ENCODE measurements at places on chromosomes 1 and 21.

GRCh38 chr1:203135636-203136305 lies 8.2 kb downstream of the ADORA1 start:
- DNase-seq = no peak

DNA sequence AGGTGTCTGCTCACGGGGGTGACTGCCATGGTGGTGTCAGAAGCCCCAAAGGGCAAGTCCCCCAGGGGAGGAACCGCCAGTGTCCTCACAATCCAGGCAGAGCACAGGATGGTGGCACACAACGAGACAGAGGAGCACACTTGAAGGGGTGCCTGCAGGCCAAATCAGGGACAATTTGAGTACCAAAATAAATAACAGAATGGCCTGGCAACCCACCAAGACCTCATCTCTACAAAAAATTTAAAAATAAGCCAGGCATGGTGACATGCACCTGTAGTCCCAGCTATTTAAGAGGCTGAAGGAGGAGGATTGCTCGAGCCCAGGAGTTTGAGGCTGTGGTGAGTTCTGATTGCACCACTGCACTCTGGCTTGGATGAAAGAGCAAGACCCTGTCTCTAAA lies 38.2 kb downstream of the TIAM1 start:
- no peak for DNase-seq

GRCh38 chr1:204407295-204407971 lies 4.2 kb downstream of the PPP1R15B start:
- no peak for DNase-seq

GRCh38 chr1:203563291-203563690 lies 63.3 kb upstream of the ATP2B4 start:
- no peak for DNase-seq

DNA sequence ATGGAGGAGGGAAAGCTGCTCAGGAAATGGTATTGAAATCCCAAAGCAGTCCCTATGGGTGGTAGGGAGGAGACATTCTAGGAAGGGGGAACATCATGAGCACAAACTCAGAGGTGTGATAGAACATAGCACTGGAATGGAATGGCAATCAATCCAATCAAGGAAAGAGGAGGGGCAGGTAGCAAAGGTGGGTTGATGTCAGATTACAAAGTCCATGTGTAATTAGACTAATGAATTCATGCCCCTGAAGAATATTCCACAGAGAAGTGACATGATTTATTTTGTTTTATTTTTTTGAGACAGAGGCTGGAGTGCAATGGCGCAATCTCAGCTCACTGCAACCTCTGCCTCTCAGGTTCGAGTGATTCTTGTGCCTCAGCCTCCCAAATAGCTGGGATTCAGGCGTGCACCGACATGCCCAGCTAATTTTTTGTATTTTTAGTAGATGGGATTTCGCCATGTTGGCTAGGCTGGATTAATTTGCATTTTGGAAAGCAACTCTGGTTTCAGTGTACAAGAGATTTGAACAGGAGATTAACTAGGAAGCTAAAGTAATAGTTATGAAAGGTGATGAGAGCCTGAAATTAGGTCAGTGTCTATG lies 36.1 kb downstream of the DEGS1 start:
- peak; percentile 11 for DNase-seq

GRCh38 chr1:94316836-94317789 lies 79.7 kb upstream of the ARHGAP29 start:
- DNase-seq = no peak

DNA sequence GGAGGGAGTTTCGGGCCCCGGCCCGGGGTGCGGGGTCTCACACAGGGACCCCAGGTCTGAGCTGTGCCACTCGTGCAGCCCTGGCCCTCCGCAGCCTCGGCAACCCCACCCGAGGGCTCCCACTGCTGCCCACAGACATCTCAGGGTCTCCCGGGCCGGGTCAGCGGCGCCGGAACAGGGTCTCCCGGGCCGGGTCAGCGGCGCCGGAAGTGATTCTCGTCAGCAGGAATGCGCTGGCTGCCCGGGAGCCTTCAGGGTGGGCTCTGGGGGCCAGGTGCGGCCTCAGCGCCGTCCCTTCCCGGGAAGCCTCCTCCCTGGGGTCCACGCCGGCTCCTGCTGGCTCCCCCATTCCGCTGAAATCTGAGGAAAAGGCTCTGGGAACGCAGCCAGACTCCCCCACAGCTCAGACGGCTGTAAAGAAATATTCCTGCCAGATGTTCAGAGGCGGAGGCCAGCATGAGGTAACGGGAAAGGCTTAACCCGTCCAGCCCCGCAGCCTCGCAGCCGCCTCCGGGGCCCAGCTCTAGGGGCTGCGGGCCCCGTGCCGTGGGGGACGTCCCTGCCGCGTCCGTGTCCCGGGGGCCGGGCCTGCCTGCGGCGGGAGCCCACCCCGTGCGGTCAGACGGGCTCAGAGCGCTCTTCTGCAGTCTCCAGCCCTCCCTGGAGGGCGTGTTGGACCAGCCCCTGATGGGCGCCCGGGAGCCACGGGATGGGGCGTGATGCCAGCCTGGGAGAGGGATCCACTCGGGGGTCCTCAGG lies 8.7 kb upstream of the COL6A1 start:
- no peak for DNase-seq

DNA sequence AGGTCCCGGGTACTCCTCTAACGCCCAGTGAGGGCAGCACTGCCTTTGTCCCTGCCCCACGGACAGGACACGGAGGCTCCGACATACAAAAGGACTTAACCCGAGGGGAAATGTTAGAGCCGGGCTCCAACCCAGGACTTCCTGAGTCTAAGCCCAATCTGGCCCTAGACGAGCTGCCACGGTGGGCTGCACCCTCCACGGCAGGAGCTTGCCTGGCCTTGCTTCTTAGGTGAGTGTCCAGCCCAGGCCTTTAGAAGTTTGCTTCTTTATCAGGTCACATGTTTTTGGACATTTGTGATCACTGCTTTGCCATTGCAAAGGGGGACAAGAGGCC lies 11.0 kb upstream of the TMEM200B start:
- no peak for DNase-seq

Data from NCI-H526 (cell line).